Panc1 (cell line): ENCODE measurements at places on chromosomes 6 and 20. TPM values are rescaled to one million over a fixed set of nuclear protein-coding genes. Genes with fewer than 3 reads are reported as not detected.

The C20orf144 gene
- total RNA-seq = not detected

The HLA-DOA gene
- 0.08 TPM for total RNA-seq

The NR2E1 gene
- 0.13 TPM for total RNA-seq

The RNF217 gene
- total RNA-seq = 37.7 TPM

The ZNF165 gene
- total RNA-seq = 4.2 TPM

The FAM229B gene
- 12.0 TPM for total RNA-seq

The PKHD1 gene
- not detected for total RNA-seq

The BHLHE23 gene
- not detected for total RNA-seq

The C6orf120 gene
- 31.5 TPM for total RNA-seq

The HTR1B gene
- 14.0 TPM for total RNA-seq
